ENCODE measurements at places on chromosomes 3 and 15. TPM values are rescaled to one million over a fixed set of nuclear protein-coding genes. Genes with fewer than 3 reads are reported as not detected.

The LINGO1 gene
- 4.7 TPM for total RNA-seq

The ASB7 gene
- total RNA-seq: 17.9 TPM

The GASK1A gene
- 10.6 TPM for total RNA-seq

DNA sequence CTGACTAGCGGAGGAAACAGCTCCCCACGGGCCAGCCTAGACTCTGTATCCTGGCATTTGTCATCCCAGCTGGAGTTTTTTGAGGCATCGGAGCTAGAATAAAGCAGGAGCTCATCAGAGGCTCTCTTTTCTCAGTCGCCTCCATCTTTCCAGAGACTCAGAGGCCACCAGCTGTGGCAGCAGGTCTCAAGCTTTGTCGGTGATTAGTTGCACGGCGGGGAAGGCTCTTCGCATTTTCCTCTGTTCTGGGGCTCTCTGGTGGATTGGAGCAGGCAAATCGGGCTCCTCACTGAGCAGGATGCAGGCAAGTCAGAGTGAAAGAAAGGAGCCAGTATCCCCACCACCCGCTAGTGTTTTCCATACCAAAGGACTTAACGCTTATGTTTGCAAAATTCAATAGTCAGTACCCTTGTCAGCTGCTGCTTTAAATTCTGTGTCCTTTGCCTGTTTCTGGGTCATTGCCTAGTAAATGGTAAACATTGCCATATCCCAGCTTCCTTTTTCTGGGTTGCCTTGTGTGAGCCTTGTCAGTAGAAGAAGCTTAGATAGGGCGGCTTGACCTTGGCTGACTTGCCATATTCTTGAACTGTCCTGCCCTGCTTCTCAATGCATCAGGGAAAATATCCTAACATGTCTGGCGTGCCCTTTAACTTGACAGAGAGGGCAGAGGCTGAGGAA lies 127.1 kb downstream of the PTPRG start:
- DNase-seq: no peak

- no peak for DNase-seq
Observed at GRCh38 chr3:12706504-12707253, 42.8 kb upstream of the RAF1 start.

DNA sequence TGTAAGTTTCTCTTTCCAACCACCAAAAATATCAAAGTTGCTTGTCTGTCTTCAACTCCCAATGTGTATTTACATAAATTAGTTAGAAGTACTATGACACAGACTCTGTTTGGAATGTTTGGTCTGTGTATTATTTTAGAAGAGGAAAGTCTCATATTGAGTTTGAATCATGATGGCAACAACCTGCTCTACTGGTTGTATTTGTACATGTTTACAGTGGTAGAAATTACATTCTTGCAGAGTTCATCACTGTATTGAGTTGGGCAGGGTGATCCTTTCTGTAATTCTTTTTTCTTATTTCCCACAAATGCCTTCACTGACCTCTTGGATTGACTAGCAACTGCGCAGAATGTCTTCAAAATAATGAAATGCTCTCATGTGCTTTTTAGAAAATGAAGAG lies 149.6 kb downstream of the CHL1 start:
- no peak for DNase-seq

DNA sequence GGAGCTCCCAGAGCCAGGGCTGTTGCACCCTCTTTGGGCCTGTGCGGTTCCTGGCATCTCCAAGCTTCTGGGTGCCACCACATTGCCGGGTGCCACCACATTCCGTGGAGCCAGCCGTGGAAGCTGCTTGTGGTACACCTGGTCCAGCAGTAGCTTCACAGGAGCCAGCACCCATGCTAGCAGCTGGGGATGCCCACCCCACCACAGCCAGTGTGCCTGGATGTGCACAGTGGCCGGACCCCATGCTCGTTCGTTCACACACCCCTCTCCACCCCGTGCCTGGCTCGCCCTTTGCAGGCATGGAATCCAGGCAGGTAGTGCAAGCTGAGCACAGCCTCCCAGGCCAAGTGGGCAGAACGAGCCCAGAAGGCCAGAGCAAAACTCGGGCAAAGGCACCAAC lies 1029.8 kb upstream of the GBE1 start:
- DNase-seq: no peak

- DNase-seq: no peak
Observed at GRCh38 chr3:60056404-60056803, 1006.6 kb upstream of the CFAP20DC start.

GRCh38 chr15:79904271-79904670 lies 7.5 kb upstream of the MTHFS start:
- no peak for DNase-seq

- DNase-seq: no peak
Observed at GRCh38 chr3:118963711-118964110, 70.9 kb downstream of the IGSF11 start.

DNA sequence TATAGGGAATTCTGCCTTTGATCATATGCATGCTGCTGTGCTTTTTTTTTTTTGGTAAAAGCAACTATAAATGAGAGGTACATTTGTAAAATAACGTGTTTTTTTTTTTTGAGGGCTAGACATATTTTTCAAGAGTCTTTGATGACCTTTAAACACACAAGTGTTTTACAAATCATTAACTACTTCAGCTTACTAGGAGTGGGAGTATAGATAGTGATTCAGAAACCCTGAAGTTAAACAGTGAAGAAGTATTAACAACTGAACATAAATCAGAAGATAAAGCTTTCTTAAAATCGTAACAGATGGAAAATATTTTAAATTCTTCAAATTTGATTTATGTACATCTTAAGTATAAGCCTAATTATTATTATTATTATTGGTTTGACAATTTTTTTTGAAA lies 2.9 kb upstream of the GMNC start:
- DNase-seq: no peak
